ENCODE measurements at places on chromosomes 2 and 18.

DNA sequence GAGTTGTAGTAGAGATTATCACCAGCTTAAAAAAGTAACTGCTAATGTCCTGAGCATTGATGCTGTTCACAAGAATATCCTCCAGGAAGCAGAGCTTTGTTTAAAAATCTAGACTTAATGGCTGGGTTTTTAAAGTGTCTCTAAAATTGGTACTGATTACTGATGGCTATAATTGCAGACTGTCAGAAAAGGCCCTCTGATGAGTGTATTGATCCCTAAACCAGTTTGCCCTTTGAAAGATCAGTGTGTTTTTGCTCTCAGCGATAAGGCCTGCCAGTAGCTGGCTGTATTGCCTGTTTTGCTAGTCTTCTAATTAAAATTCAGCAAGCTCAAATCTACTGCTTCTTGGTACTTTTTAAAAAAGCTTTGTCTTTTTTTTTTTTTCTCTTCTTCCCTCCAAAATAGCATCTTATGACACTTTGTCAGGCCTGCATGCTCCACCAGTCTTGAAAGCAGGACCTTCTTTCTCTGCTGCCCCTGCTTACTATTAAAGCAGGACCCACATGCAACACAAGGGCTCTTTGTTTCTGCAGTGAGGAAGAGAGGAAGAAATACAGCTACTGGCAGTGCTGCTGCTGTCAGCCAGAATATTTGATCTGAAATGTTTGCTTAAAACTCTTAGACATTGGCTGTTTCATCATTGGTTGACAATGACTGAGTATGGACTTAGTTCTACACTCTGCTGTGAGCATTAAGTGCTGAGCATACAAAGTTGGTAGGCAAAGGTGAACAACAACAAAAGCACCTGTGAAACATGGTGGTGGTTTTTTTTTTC is 1.8 kb downstream of the SEC11C start:
- DNase-seq: no peak

- DNase-seq: no peak
These were observed 1693.4 kb upstream of the SLC39A10 start for GRCh38 chr2:193963472-193964119.

DNA sequence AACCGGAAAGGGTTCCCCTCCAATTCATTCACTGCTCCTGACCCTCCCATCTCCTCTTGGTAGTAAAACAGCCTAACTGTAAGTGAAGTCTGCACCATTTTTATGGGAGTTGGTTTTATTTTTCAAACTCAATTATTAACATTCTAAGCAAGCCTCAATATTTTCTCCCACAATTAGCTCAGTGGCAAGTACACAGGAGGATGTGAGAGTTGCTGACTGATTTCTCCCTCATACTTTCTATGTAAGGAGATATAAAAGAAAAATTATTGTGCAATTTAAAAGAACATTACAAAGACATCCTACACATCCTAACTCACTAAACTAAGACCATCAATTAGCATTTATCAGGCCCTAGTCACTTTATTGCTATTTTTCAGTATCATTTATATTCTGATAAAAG is 73.9 kb downstream of the PIAS2 start:
- no peak for DNase-seq

DNA sequence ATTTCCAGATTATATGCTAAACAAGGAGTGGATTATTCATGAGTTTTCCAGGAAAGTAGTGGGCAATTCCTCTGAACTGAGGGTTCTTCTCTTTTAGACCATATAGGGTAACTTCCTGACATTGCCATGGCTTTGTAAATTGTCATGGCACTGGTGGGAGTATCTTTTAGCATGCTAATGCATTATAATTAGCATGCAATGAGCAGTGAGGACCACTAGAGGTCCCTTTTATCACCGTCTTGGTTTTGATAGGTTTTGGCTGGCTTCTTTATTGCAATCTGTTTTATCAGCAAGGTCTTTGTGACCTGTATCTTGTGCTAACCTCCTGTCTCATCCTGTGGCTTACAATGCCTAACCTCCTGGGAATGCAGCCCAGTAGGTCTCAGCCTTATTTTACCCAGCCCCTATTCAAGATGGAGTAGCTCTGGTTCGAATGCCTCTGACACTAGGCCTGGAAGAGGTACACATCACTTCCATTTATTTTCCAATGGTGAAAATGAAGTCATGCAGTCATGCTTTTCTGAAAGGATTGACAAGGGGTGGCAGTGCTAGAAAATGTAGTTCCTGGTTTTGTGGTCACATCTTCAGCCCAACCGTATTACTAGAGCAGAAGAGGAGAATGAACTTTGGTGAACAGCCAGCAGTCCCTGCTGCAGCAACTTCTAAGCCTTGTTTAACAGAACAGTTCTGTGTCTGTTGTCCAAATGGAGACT is 26.6 kb upstream of the ITGA4 start:
- DNase-seq: no peak

- DNase-seq: no peak
These were observed 86.2 kb downstream of the MCFD2 start for GRCh38 chr2:46829231-46829995.

DNA sequence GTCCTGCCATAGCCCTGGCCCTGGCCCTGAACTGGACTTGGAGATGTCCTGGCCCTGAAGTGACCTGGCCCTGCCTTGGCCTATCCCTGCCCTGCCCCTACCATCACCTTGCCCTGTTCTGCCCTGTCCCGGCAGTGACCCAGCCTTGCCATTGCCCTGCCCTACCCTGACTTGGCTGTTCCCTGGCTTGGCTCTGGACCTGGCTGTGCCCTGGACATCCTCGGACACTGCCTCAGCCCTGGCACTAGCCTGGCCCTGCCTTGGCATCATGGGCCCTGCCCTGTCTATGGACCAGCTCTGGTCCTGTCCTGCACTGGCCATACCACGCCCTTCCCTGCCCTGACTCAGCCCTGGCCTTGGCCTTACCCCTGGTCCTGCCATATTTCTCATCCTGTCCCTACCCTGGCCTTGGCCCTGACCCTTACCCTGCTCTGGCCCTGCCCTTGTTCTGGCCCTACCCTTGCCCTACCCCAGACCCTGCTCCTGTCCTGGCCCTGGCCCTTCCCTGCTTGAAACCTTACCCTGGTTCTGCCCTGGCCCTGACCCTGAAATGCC is 6.1 kb upstream of the ANKRD62 start:
- no peak for DNase-seq
